ENCODE measurements at places on chromosomes 12 and 14.

- no peak for DNase-seq
Observed at GRCh38 chr12:102298022-102298421, 100.4 kb upstream of the PMCH start.

- peak; percentile 47 for DNase-seq
Observed at GRCh38 chr14:22886500-22887259, 3.7 kb downstream of the REM2 start.

DNA sequence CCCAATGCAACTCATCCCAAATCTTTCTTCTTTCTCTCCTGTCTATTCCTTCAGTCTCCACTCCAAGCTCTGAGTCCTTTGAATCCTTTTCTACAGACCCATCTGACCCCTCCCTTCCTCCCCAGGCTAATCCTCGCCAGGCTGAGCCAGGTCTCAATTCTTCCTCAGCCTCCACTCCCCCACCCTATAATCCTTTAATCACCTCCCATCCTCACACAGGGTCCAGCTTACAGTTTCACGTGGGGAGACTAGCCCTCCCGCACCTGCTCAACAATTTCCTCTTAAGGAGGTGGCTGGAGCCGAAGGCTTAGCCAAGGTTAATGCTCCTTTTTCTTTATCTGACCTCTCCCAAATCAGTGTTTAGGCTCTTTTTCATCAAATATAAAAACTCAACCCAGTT, 63.8 kb downstream of the MOK start:
- no peak for DNase-seq

- DNase-seq, result no peak
Observed at GRCh38 chr12:122471324-122472226, 29.2 kb downstream of the ZCCHC8 start.

DNA sequence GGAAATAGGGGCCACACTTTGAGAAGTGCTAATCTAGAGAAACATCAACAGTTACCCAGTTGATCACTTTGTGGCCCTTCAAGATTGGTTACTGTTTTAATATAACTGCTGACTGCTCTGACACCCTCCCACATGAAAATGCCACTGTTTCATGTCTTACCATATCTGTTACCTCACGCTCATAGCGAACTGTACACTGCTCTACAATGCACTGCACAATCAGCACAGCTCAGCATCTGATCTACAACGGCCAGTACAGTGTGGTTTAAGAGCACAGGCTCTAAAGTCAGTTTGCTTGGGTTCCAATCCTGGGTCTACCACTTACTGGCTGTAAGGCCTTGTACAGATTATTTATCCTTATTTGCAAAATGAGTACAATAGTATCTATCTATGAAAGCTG, 39.1 kb downstream of the SPPL3 start:
- DNase-seq, result no peak

DNA sequence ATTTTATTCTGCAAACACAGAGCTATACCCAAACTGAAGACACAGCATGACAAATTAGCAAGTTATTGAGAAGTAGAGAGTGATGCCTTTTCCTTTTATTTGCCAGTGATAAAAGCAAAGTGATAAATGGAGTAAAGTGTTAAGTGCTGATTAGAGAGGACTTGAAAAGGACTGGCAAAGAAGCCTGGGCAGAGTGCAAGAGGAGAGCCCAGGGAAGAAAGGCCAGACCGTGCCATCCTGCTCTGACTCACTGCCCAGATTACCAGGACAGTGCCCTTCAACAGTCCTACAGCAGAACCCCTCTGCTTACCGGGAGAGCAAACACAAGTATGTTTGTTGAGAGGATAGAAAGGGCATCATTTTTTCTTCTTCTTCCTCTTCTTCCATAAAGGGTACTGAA, 106.5 kb downstream of the ETV6 start:
- no peak for DNase-seq

- DNase-seq, result no peak
Observed at GRCh38 chr12:79298506-79298905, 392.3 kb downstream of the PAWR start.

- no peak for DNase-seq
Observed at GRCh38 chr14:23632461-23633159, 3.6 kb upstream of the DHRS2 start.

DNA sequence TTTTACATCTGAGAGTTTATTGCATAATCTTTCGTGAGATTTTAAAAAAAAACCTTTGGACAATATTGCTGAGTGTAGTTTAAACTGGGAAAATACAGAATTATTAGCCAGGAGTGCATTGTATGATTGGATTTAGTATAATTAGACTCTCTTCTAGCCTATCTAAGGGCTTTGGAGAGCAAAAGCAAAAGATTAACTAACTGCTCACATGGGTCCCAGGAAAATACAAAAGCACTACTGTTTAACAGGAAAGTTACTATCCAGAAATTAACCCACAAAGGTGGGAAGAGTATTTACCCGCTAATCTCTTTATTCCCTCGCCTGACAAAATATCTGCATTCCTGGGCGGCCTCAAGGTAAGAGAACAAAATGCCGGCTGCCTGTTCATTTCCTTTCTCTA, 309.5 kb downstream of the ATXN7L3B start:
- DNase-seq, result no peak

GRCh38 chr12:53795927-53796326, 44.1 kb upstream of the CISTR start:
- peak; percentile 71 for DNase-seq

- DNase-seq, result no peak
Observed at GRCh38 chr12:49980501-49981349, 8.0 kb downstream of the AQP6 start.

DNA sequence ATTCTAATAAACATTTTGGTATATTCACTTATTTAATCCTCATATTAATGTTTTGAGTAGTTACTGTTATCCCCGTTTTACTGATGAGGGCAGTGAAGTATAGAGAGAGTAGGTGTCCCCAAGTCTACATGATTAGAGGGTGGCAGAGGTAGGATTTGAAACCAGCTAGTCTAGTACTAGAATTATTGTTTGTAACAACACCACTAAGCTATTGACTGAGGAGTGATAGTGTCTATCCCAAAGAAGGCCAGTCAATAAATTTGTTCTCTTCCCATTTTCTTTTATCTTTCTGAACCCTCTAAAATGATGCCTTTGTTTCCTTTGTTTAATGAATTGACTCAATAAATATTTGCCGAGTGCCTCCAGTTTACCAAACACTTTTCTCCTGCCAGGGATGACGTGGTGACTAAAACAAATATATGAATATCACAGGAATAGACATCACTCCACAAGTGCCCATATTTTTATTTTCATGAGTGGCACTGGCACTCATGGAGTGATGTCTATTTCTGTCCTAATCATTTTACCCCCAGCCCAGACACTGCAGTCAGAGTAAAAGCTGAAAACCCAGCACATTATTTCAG, 247.5 kb downstream of the SLC16A7 start:
- DNase-seq, result peak; percentile 2

All from NCI-H1417 treated with DMSO at 0.1 percent for 48 hours (cell line).